K562 (cell line): ENCODE measurements at places on chromosomes 4 and X.
A peak's percentile ranks its signal among the peaks of the same experiment; 100 is the strongest.

- DNase-seq = no peak
Observed at GRCh38 chrX:72492499-72492898, 80.1 kb downstream of the HDAC8 start.

DNA sequence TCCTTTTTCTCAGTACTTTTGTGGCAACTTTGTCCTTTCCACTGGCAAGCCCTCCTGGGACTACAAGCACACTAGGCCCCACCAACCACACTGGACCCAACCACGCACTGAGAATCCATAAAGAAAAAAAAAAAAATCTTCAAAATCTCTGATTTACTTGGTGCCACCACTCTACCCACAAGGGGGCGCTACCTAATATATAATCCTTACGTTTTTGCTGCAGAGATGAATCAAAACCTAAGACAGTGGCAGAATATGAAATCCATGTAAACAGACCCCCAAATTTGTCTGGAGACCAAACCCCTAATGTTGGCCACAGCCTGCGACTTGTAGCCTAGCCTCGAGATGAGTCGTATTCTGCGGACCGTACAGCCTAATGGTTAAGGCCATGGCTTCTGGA, 63.5 kb upstream of the ARHGAP36 start:
- DNase-seq = peak; percentile 28

GRCh38 chrX:153642655-153643430, 4.2 kb upstream of the DUSP9 start:
- peak; percentile 5 for DNase-seq

- DNase-seq = no peak
Observed at GRCh38 chr4:156974264-156974663, 2.7 kb upstream of the PDGFC start.

DNA sequence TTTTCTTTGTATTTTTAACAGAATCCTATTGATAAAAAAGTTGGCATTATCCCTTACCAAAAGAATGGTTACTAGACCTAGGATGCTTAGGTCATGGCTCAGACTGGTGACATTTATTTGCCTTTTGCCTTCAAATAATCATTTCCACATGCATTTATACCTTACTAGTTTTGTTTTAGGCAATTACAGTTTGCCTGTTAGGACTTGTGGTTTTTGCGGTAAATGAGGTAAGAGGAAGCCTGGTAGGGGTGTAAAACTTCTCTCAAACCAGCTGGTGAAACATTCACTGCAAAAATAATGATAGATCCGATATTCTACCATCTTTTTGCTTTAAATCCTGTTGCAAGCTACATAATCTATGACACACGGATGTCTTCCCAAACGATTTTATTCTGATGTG, 12.1 kb downstream of the LAMP2 start:
- peak; percentile 21 for DNase-seq

GRCh38 chrX:84186603-84187532, 1.1 kb downstream of the RPS6KA6 start:
- DNase-seq = no peak

- DNase-seq = no peak
Observed at GRCh38 chr4:69658133-69658532, 5.1 kb upstream of the UGT2A1 start.

DNA sequence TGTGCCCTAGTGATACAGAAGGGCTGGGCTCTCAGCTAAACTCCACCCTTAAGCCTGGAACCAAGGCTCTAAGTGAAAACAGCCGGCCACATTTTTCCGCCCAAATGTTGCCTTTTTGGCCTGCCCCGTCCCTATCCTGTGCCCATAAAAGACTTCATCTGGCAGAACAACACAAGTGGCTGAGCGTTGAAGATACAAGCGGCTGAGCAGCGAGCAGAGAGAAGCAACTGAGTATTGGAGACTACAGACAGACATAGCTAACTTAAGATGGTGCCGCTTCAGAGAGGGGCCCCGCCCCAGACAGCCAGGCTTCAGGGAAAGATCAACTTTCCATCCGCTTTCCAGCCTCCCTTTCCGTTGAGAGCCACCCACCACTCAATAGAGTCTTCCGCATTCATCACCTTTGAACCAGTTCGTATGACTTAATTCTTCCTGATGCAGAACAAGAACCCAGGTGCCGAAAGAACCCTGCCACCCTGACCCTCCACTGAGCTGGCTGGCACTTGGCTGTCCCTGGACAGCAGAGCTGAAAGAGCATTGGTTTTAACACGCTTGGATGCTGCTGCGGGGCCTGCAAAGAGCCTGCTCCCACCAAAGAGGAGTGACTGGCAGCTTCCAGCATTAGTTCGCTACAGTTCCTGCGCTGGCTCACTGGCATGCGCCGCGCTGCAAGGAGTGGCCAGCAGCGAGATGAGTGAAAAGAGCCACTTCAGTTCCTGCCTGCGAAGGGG, 853.2 kb upstream of the INTU start:
- no peak for DNase-seq

GRCh38 chr4:178081896-178082295, 639.7 kb upstream of the AGA start:
- DNase-seq = no peak

- DNase-seq = no peak
Observed at GRCh38 chr4:177251237-177251636, 58.4 kb upstream of the NEIL3 start.

- DNase-seq = no peak
Observed at GRCh38 chr4:8307714-8308113, 38.2 kb downstream of the HTRA3 start.

DNA sequence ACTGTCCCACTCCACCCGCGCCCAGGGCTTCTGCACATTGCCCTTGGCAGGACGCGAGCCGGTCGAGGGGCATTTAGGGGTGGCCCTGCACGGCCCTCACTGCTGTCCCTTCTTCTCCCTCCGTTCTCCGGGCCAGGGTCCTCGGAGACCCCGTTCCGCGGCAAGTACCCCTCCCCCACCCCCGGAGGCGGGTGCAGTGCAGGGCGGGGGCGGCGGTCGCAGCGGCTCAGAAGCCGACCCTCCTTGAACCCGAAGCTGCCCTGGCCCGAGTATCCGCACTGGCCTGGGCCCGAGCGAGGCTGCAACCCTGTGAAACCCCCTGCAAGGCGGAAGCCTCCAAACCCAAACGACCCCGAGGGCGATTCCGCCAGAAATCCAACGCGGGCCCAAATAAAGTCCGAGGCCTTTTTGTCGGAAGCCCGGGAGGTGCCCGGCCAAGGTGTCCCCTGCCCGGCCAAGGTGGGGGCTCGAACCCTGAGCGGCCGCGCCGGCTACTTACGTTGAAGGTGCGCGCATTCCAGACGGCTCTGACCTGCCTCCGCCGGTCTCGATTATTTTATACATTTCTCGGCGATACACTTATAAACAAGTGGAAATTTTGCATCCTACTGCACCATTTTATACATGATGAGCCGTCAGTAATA, 53.1 kb upstream of the TMEM33 start:
- no peak for DNase-seq

GRCh38 chr4:7828793-7829301, 110.8 kb downstream of the AFAP1 start:
- no peak for DNase-seq

DNA sequence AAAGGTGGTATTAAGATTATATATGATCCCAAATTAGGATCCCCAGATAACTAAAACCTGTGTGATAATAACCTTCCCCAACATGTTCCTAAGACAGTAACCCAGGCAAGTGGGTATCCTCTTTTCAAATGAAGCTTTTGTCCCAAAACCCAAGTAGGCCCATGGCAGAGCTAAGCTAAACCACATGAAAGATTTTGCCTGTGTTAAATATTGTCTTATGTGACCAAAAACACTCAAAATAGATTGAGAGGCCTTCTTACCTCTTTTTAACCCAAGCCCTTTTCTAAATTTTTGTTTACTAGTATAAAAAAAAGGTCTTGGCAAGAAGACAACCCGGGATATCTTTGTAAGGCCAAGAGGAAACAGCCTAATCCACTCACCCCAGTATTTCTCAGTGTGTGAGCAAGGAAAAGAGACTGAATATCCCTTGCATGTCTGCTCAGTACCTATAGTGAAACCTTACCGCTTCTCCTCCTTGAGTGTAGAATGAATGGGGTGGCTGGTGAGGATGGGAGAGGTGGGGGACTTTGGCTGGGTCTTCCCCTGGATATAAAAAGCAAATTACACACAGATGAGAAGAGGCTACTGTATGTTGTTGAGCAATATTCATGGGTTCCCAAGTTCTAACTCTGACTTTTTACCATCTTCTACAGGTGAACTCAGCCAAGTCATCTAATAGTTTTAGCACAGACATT, 188.8 kb upstream of the BMP3 start:
- no peak for DNase-seq

GRCh38 chr4:29966386-29966785, 753.8 kb upstream of the PCDH7 start:
- no peak for DNase-seq

GRCh38 chr4:106344647-106344970, 24.0 kb downstream of the GIMD1 start:
- DNase-seq = no peak

DNA sequence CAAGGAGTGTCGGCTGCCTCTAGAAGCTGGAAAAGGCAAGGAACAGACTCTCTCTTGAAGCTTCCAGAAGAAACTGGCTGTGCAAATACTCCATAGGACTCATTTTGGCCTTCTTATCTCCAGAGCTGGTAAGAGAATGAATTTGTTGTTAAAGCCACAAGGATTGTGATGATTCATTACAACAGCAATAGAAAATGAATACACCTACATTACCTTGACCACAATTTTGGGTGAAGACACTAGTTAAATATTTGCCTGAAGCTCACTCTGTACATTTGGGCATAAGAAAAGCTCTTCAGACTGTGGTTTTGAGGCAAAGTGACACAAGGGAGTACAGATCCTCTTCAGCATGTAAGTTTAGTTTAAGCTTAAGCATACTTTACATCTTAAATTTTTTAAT, 134.5 kb upstream of the TLL1 start:
- no peak for DNase-seq

GRCh38 chrX:1380672-1381233, 11.2 kb downstream of the SLC25A6 start:
- no peak for DNase-seq

DNA sequence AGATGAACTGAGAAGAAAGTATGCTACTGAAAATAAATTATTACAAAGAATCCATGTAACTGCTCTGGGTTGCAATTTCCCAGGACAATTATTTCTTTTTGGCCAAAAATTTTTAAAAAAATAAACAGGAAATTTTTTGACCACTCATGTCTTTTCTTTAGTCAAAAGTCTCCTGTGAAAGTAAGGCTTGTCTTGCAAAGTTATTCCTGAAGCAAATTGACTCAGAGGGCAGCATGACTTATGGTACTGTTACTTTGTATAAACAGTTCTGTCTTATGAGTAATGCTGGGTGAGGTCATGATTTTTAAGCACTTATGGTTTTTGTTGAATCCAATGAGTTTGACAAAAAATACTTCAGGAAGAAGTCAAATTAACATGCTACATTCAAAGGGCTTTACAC, 292.8 kb upstream of the ARSJ start:
- peak; percentile 1 for DNase-seq

GRCh38 chr4:118850488-118851173, 14.7 kb upstream of the SEC24D start:
- no peak for DNase-seq

DNA sequence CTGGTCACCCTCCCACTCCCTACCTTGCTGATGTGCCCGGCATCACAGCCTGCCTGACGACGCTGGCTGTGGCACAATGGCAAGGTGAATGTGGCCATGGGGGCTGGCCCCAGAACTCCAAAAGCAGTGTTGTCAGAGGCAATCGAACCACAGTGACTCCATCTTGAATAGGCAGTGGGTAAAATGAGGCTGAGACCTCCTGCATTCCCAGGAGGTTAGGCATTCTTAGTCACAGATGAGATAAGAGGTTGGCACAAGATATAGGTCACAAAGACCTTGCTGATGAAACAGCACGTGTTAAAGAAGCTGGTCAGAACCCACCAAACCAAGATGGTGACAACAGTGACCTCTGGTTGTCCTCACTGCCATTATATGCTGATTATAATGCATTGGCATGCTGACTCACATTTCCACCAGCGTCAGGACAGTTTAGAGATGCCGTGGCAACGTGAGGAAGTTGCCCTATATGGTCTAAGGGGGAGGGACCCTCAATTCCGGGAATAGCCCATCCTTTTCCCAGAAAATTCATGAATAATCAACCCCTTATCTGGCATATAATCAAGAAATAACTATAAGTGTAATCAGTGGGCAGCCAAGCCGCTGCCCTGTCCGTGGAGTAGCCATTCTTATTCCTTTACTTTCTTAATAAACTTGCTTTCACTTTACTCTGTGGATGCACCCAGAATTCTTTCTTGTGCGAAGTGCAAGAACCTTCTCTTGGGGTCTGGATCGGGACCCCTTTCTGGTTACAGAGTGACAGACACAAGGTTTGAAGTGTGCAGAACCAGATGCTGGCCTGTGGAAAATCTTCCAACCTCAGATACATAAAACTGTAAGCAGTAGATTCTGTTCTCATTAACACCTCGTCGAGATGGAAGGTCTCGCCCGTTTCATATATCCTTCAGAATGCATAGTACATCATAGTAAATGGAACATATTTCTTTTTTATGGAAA, 26.8 kb upstream of the CLDN24 start:
- peak; percentile 83 for DNase-seq

DNA sequence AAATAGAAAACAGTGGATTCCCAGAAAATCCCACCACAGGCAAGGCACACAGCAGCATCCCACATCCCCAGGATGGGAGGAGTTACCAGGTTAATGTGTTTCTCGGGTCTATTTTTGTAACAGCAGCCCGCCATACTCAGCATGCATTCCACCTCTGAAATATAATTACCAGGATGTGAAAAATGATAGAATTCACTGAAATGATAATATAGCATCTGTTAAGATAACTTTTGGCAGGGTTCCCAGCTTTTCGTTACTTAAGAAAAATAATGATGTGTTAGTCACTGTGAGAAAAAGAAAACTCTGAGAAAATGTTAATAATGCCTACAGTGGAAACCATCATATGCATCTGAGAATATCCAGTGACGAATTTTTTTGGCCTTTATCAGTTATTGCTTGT, 87.1 kb downstream of the VCX2 start:
- DNase-seq = no peak

DNA sequence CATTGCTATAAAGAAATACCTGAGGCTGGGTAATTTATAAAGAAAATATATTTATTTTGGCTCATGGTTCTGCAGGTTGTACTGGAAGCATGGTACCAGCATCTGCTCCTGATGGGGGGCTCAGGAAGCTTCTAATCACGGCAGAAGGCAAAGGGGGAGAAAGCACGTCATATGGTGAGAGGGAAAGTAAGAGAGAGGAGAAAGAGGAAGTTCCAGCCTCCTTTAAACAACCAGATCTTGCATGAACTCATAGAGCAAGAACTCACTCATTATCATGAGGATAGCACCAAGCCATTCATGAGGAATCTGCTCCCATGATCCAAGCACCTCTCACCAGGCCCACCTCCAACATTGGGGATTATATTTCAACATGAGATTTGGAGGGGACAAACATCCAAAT, 125.0 kb upstream of the GRPR start:
- no peak for DNase-seq
